Thoracic aorta (tissue), 2 donors: ENCODE measurements at places on chromosomes 4 and X.

- no peak for DNase-seq
Measured at GRCh38 chr4:133711817-133712216, 489.8 kb downstream of the PABPC4L start.

DNA sequence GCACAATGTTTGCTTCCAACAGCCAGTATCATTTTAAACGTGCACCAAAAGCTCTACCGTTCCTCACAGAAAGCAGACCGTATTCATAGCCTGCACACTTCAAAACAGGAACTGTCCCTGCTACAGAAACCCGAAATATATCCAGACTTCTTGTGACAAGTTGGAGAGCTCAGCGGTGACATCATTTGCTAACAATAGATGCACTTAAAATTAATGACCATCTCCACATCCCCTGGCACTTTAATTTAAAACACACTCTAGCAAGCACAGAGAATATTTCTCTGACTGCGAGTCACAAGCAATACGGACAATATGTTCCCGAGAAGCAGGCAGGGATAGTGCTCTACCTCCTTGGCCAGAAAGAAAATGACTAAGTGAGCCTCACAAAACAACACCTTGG lies 2.5 kb downstream of the NYX start:
- no peak for DNase-seq

DNA sequence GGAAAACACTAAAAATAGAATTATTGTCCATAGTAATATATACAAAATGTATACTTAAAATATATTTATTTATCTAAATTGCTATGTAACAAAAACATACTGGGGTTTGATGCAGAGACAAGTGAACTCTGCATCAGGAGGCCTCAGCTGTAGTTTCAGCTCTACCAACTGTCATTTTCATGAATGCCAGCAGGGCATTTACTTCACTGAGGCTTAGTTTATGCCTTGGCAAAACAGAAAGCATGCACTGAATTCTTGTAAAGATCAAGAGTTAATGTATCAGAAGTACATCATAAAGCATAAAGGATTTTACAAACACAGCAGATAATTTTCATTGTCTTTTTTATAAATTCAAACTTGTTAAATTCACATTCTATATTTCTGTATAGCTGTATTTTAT lies 577.0 kb downstream of the C4orf33 start:
- DNase-seq, result no peak

- DNase-seq, result no peak
Measured at GRCh38 chr4:1478766-1479355, 72.6 kb upstream of the NKX1-1 start.

DNA sequence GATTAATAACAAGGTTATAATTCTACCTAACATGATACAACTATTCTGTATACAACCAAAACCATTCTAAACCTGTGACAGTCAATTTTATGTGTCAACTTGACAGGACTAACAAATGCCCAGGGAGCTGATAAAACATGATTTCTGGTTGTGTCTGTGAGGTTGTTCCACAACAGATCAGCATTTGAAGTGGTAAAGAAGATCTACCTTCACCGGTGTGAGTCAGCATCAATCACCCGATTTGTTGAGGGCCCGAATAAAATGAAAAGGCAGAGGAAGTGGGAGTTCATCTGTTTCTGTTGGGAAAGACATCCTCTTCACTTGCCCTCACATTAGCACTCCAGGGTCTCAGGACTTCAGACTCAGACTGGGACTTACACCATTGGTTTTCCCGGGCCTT lies 187.9 kb downstream of the MAB21L2 start:
- no peak for DNase-seq

GRCh38 chr4:81756042-81756441 lies 284.3 kb upstream of the RASGEF1B start:
- no peak for DNase-seq

DNA sequence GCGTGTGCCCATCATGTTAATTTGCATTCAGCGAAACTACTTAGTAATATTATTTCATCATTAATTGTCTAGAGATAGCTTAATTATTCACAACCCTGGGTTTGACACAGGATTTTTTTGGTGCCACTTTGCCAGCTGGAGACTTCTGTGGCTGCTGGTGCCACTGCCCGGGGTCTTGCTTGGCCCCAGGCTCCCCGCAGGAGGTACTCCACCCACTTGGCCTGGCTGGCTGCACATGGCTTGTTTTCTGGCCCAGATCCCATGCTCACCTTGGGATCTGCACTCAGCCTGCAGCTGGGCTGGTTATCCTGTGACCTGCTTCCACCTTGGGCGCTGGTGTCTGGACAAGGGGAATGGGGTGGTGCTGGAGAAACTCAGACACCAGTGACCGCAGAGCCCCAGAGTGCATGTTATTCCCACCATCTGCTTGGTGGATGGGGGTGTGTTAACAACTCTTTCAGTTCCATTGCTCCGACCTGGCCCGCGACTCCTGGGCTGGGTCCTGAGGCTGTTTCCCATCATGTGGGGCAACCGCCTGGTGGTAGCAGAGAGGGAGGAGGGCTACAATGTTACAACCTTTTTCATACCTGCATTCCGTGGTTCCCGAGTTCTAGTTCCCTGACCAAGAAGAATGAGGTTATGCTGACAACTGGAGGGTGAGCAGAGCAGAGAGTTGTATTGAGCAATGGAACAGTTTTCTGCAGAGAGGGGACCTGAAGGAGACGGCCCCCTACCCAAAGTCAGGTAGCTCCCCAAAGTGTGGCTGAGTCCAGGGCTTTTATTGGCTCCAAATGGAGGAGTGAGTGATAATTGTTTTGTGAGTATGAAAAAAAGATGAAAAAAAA lies 1950.0 kb upstream of the IGFBP7 start:
- DNase-seq, result no peak

DNA sequence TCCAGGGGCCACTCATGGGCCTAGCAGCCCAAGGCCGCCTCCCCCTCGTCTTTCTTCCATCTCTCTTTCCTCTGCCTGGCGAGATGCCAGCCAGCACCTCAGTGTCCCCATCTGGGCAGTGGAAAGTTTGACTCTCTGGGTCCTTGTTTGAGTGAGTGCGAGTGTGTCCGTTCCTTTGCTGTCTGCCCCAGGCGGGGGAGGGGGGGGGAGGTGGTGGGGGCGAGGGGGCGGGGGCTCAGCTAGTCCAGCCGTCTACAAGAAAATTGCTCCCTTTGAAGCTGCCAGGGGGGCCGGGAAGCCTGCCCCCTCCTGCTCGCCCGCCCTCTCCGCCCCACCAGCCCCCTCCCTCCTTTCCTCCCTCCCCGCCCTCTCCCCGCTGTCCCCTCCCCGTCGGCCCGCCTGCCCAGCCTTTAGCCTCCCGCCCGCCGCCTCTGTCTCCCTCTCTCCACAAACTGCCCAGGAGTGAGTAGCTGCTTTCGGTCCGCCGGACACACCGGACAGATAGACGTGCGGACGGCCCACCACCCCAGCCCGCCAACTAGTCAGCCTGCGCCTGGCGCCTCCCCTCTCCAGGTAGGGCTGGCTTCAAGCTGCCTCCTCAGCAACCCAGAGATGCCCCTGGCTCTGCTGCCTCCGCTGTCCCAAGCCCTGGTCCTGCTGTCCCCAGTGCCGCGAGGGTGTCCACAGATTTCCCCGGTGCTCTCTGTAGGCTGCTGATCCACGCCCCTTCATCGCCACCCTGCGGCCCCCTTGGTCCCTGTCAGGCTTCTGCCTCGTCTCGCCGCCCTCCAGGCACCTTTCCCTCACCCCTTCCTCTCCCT lies at the start of gene BGN:
TSS of gene BGN (plus strand) at position 440 of the 821 bp plus-strand sequence. CDS start 9,652 bp downstream, outside the sequence.
- DNase-seq, result peak; percentile 39

- no peak for DNase-seq
Measured at GRCh38 chr4:139316733-139317132, 14.5 kb upstream of the NDUFC1 start.

- DNase-seq, result no peak
Measured at GRCh38 chr4:167930166-167930565, 162.2 kb upstream of the ANXA10 start.

DNA sequence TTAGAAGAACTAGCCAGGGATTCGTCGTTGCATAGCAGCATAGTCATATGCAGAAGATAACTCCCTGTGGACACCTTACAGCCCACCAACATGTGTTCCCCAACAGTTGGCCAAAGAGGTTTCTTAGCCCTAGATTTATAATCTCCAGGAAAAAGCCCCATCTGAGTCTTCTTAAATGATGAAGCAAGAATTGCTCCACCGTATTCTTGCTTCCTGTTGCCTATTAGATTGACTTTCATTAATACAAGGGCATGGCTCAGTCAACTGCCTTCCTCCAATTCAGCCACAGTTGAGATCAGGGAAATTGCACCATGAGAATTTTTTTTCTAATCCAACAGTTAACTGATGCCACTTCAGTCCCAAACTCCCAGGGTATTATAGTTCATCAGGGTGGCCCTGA lies 5.2 kb upstream of the AFF2 start:
- no peak for DNase-seq

DNA sequence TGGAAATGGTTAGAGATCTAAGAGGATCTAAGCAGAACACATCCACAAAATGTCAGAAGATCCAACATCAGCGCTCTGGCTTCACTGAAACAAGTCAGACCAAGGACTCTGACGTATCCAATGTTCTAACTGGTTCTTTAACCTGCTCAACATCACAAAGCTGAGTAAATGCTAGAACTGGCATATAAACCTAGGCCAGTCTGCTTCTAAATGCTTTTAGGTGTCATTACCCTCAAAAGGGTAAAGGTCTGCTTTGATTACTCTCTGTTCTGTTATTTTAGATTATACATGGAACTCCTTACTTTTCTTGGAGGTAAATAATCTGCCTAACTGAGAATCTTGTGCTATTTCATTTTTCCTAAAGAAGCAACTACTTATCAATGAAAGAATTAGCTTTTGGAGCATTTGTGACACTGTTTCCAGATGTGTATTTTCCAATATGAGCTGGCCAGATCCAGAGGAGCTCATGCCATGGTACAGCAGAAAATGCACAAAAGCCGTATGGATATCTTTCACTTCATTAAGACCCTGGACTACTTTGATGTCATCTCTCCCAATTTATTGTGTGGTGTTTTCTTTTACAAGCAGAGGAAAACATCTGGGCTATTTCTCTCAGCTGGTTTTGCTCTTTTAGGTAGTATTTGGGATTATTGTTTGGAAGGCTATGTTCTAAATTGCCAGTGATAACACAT lies 123.5 kb downstream of the RASGEF1B start:
- DNase-seq, result no peak

GRCh38 chrX:47502316-47503125 lies 19.5 kb upstream of the ZNF41 start:
- DNase-seq, result no peak

DNA sequence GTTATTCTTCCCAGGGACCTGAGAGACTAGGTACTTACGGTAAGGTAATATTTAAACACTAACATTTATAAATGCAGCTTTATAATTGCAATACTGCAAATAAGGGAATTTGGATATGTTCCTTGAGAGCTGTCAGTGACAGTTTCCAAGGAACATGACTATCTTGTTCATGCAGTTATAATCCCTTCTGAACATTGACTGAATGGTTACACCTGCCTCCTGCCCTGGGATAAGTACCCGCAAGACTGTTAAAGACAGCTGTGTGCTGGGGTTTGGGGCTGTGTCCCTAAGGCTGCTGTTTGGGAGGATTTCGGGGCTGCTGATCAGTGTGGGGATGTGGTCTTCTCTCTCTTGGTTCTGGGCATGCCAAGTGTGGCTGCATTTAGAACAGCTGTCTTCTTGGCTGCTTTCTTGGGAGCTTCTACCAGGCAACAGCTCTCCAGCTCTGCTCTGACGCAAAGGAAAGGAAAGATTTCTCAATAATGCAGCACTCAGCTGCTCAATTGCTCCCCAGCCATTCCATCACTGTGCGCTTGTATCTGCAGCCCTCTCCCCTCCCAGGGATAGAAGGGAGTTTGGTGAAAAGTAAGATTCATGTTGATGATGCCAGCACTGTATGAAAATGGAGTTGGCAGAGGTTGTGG lies 298.8 kb upstream of the TAPT1 start:
- DNase-seq, result no peak

DNA sequence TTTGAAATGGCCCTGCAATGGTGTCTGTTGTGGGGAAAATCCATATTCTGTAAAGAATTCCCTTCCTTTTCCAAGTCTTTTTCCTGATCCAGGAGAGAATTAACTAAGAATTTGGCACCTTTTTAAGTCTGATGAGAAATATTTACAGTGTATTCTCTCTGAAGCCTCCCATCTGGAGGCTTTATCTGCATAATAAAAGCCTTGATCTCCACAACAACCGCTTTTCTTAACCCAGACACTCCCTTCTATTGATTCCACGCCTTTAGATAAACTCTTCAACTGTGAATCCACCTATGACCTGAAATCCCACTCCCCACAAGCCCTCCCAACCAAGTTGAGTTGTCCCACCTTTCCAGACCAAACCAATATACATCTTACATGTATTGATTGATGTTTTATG lies 43.1 kb upstream of the TMPRSS11E start:
- DNase-seq, result no peak

DNA sequence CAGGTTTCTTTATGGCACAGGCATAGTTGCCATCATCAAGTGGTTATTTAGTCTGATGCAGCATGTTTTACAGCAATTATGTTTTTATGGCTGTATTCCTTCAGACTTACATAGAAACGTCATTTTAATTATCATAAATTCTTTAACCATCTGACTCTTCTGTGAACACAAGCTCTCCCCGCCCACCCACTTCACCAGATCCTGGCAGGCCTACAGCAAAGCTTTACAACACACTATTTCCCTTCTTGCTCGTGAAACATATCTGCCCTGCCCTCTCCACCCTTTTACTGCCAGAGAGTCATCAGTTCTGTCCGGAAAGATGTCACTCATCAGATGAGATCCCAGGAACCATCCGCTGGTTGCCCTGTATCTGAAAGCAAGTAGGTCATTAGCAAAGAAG lies 120.5 kb downstream of the HS6ST2 start:
- DNase-seq, result no peak

DNA sequence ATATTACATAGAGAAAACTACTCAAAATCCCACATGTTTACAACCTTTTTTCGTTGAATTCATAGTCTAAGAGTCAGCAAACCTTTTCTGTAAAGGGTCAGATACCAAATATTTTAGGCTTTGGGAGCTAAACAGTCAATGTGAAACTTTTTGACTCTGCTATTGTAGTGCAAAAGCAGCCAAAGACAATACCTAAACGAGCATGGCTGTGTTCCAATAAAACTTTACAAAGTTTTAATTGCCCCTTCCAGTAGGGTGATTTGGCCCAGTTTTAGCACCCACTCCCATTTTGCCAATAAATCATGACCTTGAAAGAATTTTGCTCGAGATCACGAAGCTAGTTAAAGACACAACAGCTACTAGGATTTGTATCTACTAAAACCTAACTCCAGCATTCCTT lies 147.2 kb downstream of the ANKRD50 start:
- no peak for DNase-seq

DNA sequence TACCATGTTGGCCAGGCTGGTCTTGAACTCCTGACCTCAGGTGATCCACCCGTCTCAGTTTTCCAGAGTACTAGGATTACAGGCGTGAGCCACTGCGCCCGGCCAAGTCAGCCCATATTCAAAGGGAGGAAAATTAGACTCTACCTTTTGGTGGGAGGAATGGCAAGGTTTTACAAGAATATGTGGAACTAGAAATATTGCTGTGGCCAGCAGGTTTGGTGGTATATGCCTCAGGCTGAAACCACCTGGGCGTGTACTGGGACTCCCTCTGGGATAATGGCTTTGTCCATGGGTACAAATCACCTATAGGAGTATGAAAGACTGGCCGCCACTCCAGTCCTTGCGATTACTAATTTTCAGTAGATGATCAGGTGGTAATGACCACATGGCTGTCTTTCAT lies 32.4 kb downstream of the SAT1 start:
- DNase-seq, result no peak
